GM20000 (cell line): ENCODE measurements at places on chromosomes 3 and 15.

GRCh38 chr3:161275919-161276318, 54.8 kb downstream of the NMD3 start:
- DNase-seq, result no peak

GRCh38 chr3:38658841-38659240, 9.4 kb upstream of the SCN5A start:
- DNase-seq, result no peak

GRCh38 chr3:167030082-167030725, 349.9 kb downstream of the ZBBX start:
- DNase-seq, result no peak

DNA sequence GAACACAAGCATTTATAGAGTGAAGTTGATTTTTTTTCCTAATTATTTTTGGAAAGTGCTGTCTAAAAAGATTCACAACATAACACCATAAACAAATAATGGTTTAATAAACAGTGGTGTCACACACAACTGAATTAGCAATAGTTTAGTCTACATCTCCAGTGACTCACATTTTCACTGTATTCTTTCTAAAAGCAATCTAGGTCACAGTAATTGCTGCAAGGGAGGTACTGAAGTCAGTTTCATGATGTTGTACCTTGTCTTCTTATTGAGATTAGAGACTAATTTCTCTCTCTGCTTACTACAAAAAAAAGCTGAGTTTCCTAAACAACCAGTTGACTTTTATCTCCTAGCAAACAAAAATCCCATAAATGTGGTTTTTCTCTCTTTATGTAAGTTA, 29.6 kb downstream of the PLSCR4 start:
- no peak for DNase-seq

GRCh38 chr15:41511331-41511898, 2.2 kb downstream of the LTK start:
- peak; percentile 51 for DNase-seq

DNA sequence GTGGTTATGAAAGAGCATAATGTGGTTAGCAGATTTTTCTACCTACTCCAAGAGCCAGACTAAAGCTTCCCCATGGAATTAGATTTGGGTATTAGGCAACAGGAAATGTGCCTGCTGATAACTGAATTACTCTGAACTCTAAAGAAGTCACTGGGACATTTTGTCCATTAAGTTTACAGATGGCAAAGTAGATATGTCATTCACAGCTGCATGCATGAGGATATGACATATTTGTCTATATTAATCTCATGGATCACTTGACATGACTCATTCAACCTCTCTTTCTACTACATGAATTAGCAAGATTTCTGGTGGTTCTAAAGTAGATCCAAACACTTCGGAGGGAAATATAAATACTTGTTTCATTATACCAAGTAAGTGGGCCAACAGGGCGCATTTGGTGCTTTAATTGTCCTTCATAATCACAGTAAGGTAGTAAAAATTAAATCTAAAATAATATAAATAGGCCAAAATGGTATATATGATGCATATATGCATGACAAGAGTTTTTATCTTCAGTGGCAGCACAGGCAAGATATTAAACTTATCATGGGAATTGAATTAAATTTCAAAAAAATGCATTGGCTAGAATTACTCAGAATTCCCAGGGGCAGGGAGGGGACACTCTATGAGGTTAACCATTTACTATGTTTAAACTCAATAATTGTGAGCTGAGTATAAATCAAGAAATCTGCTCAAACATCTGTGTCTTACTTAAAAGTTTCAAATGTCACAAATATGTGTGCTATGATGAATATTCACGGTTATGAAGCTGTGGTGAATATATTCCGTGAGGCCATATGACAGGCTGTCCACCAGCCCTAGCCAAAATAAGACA, 365.3 kb upstream of the KCNMB2 start:
- no peak for DNase-seq

GRCh38 chr3:184740509-184741258, 28.8 kb upstream of the MAGEF1 start:
- no peak for DNase-seq

GRCh38 chr15:60656481-60656880, 177.5 kb upstream of the ICE2 start:
- no peak for DNase-seq
